ENCODE measurements at places on chromosomes 11 and 22.

GRCh38 chr11:128036556-128037093 lies 550.7 kb downstream of the ETS1 start:
- DNase-seq = no peak

DNA sequence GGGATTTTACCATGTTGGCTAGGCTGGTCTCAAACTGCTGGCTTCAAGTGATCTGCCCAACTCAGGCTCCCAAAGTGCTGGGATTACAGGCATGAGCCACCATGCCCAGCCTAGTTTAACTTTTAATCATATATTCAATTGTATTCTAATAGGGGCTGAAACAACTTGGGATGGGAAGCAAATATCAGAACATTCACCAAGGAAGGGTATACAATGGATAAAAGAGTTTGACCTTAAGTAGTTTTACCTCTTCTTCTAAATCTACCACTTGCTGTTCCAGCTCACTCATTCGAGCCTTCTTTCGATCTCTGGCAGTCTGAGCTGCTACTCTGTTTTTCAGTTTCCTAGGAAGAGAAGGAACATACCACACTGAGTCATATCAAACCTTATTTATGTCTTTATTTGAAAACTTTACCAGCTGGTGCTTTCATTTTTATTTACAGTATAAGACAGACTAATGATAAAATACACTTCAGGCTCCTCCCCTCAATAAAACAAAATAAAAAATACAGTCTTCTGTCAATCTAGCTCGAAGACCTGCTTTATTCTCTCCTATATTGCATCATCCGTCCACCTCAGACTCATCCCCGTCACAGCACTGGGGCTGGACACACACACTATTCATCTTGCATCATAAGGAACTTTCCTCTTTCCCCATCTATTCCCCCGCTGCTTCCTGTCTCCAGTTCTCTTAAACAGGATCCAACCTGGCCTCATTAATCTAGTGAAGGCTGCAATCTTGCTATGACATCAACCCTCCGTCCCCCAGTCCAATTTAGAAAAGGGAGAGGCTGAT lies 1.4 kb downstream of the XBP1 start:
- peak; percentile 99 for DNase-seq

DNA sequence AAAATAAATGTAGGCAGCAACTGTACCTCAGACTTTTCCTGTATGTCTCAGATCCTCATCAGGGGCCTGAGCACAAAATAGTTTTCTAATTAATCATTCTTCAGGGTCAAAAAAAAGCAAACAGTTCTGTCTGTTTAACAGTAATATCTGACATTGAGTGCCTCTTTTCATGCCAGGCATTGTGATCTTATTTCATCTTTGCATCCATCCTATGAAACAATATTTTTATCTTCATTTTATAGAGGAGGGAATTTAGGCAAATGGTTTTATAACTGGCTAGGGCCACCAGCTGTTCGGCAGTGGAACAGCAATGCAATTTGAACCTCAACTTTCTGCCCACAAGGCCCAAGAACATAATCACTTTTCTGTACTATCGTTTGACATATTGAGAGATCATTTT lies 145.6 kb downstream of the WNT7B start:
- DNase-seq = no peak

DNA sequence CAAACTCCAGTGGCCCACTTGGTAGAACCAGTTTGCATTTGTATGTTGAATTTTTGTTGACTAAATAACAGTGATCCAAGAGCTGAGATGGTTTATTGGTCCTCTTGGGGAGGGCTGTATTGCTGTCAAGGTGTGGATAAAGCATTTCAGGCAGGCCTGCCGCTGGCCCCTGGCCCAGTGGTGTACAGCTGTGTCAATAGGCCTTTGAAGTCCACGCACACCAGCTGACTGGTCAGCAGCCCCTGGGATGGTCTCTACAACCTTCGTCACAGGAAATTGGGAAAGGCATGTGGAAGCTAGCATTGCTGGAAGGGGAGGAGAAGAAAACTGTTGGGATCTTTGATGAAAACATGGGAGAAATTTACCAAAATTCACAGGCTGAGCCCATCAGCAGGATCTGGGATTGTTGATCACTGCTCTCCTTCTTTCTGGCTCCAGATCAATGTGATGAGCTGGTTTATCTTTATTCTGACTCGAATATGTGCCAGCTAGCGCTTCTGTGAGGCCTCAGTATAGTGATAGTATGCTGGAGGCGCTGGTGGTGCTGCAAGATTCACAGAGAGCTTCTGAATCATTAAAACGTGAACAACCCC lies 12.5 kb upstream of the E2F8 start:
- no peak for DNase-seq

DNA sequence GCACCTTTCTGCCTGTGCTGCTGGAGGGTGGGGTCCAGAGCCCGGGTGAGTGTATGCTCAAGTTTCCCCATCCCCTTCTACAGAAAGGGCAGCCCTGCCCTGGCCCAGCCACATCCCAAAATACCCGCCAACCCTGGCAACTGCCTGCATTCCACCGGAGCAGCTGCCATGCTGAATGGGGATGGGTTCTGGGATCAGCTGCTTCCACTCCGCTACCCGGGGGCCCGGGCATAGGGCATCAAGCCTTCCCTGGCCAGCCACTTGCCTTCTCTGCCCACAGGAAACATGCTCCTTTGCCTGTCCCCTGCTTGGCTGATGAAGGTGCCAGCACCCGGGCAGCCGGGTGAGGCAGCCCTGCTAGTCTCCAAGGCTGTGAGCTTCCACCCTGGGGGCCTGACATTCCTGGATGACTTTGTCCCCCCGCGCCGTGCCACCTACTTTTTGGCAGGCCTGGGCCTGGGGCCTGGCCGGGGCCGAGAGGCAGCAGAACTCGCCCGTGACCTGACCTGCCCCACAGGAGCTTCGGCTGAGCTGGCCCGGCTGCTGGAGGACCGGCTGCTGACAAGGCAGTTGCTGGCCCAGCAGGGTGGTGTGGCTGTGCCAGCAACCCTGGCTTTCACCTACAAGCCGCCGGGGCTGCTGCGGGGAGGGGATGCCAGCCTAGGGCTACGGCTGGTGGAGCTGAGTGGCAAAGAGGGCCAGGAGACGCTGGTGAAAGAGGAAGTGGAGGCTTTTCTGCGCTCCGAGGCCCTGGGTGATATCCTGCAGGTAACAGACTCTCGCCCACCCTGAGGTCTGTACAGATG lies 3.2 kb downstream of the CARNS1 start:
- DNase-seq = no peak

DNA sequence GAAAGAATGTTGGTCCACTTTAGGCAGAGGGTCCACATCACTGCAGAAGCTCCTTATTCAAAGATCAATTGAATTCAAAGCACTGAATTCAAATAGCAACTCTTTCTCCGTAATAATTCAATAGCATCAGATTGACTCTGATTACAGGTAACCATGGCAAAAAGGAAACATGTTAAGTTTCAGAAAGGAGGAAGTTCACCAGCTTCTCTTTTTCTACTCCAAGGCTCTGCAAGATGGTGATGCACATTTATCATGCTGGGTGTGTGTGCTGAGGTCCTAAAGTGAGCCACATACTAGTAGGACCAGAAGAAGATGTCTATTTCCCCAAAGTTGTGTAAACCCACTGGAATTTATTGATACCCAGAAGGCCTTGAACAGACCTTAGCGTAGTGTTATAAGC lies 18.0 kb upstream of the DRD2 start:
- no peak for DNase-seq

- no peak for DNase-seq
Measured at GRCh38 chr11:117950301-117950700, 21.1 kb upstream of the TMPRSS13 start.

GRCh38 chr11:1889941-1890855 lies 1.5 kb downstream of the PRR33 start:
- no peak for DNase-seq

DNA sequence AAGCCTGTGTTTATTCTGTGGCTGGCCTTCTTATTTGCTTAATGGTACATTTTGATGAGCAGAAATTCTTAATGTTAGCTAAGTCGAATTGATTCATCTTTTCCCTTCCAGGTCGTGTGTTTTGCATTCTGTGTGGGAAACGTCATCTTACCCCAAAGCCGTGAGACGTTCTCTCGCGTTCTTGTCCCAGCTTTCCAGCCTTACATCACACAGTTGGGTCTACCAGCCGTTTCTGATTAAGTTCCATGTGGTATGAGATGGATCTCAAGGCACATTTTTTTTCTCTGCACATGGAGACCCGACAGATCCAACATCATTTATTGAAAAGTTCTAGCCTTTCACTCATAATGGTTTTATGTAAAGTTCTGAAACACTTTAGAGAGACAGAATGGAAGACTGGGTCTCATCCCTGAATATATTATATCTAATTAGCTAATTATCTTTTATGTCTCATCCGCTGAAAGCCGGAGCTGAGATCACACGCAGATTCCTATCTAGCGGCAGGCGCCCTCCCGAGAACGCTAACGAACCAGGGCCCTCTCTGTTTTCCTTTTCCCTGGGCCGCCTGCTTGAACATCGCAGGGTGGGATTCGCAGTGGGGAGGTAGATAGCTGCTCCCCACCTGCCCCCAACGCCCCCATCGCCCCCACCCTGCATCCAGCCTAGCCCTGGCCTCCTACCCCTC lies 1162.2 kb downstream of the BRD1 start:
- no peak for DNase-seq

DNA sequence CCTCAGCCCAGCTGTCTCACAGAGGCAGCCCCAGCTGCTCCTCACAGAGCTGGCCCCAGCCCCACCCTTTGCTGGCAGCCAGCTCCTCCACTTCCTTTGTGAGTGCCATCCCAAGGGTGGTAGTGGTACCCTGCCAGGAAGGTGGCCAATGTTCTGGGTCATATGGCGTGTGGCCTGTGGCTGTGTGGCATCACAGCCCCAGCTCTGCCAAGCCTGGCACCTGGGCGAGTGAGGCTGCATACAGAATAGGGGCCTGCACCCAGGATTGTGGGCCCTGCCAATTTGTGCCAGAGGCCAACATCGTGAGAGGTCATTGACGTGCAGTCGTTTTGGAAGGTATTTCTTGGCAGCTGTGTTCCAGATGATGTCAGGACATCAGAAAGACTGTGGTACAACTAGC lies 10.7 kb downstream of the TUB start:
- no peak for DNase-seq

- DNase-seq = no peak
Measured at GRCh38 chr22:28249402-28249801, 330.3 kb upstream of the PITPNB start.

- DNase-seq = no peak
Measured at GRCh38 chr11:46436113-46436512, 44.5 kb upstream of the CHRM4 start.

DNA sequence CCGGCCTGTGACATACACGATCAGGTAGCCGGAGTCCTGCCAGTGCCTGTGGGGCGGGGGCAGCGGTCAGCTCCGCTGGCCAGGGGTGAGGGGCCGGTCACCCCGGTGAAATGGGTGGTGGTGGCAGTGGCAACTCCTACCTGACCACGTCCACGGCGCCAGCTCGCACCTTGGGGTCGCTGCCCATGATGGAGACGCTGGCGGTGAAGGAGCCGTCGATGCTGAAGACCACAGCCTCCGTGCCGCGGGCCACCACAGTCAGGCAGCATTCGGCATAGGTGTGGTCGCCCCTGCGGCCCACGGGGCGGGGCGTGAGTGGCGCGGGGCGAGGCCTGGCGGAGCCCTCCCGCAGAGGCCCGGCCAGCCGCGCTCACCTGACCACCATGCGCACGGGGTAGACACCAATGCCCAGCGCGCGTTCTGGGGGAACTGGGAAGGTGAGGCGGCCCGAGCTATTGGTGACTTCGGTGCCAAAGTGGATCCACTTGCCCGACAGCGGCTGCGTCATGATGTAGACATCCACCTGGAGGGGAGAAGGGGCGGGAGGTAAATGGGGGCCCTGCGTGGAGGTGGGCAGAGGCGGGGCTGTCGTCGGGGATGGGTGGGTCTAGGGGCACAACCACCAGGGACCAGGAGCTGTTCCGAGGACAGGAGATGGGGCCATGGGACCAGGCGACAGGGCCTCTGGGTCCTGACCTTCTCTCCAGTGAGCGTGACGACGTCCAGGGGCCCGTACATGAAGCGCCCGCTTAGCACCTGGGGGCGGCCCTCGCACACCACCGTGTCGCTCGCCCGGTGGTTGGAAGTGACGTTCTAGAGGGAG lies 10.9 kb downstream of the AIP start:
- DNase-seq = no peak

GRCh38 chr11:96180341-96180740 lies 162.7 kb downstream of the MAML2 start:
- DNase-seq = no peak

- no peak for DNase-seq
Measured at GRCh38 chr11:47994417-47994816, 14.1 kb downstream of the PTPRJ start.

GRCh38 chr22:26097840-26098239 lies 71.4 kb upstream of the SEZ6L start:
- no peak for DNase-seq

DNA sequence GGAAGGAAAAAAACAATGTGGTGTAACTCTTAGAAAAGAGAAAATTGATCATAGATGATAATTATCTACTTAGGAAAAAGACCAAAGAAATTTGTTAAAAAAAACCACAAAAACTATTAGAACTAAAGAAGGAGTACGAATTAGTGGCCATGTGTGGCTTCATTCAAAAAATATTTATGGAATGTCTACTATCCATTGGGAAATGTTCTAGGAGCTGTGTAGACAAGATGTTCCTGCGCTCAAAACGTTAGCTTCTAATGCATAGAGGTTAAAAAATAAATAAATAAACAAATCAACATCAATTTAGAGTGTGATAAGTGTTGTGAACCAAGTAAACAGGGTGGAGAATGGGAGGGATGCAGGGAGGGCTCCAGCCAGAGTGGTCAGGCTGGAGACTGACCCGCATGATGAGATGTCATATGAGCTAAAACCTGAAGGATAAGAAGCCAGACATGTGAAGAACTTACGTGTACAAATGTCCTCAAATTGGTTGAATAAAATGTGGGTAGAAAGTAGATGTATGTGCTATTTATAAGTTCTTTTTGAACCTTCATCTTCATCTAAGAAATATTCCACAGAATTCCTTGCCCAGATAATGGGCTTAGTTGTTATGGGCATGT lies 4.3 kb upstream of the EXPH5 start:
- peak; percentile 18 for DNase-seq

- DNase-seq = no peak
Measured at GRCh38 chr11:33915526-33915925, 23.6 kb upstream of the LMO2 start.

- DNase-seq = no peak
Measured at GRCh38 chr11:99366546-99366945, 345.8 kb downstream of the CNTN5 start.

- no peak for DNase-seq
Measured at GRCh38 chr11:94018721-94019120, 2.4 kb upstream of the HEPHL1 start.

DNA sequence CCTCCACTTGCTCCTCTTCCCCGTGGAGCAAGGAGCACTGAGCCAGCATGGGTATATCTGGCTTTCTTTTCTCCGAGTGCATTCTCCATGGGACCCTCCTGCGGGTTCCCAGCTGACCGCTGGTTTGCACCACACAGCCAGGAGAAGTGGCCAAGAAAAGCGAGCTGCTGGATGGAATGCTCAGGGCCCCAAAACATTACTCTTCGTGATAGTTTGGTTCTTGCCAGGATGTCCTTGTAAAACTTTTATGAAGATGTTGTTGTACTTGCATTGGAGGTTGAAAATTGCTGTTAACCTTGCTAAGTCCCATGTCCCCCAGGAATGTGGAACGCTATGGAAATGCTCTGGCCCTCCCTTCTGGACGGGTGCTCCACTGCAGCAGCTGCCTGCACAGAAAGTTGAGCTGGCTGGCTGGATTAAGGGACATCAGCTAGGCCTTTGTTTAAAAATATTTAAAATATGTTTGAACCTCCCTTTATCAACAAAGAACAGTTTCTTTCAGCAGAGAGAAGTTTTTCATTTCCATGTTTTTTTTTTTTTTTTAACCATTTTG lies 68.7 kb downstream of the ZNRF3 start:
- no peak for DNase-seq
